ENCODE measurements at places on chromosomes 13 and 19. TPM values are rescaled to one million over a fixed set of nuclear protein-coding genes. Genes with fewer than 3 reads are reported as not detected.
A peak's percentile ranks its signal among the peaks of the same experiment; 100 is the strongest.

FAM216B gene
- total RNA-seq = not detected

PSG6 gene
- not detected for total RNA-seq

PPAN gene
- total RNA-seq = 51.0 TPM

DNA sequence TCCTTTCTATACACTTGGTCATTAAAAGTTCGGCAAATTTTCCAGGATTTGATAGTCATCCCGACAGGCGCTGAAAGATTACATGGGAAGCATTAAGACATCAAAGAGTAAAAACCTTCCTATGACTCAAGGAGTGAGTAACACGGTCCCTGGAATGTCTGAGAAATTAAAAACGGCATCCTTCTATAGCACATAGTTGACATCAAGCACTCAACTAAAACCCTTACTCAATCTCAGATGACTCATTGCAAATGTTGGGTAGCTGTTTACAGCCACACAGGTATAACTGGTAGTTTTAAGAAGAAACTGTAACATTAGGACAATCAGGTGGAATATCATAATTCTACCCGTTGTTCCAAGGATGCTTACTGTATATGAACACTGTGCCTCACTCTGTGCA lies 6.4 kb upstream of the LGALS13 start:
- no peak overlapping the region for H3K4me3 ChIP-seq
- no peaks in the 10 kb centered on the region for H3K36me3 ChIP-seq
- H3K27me3 ChIP-seq = no peaks in the 10 kb centered on the region
- no peaks in the 10 kb centered on the region for H3K4me1 ChIP-seq

DNA sequence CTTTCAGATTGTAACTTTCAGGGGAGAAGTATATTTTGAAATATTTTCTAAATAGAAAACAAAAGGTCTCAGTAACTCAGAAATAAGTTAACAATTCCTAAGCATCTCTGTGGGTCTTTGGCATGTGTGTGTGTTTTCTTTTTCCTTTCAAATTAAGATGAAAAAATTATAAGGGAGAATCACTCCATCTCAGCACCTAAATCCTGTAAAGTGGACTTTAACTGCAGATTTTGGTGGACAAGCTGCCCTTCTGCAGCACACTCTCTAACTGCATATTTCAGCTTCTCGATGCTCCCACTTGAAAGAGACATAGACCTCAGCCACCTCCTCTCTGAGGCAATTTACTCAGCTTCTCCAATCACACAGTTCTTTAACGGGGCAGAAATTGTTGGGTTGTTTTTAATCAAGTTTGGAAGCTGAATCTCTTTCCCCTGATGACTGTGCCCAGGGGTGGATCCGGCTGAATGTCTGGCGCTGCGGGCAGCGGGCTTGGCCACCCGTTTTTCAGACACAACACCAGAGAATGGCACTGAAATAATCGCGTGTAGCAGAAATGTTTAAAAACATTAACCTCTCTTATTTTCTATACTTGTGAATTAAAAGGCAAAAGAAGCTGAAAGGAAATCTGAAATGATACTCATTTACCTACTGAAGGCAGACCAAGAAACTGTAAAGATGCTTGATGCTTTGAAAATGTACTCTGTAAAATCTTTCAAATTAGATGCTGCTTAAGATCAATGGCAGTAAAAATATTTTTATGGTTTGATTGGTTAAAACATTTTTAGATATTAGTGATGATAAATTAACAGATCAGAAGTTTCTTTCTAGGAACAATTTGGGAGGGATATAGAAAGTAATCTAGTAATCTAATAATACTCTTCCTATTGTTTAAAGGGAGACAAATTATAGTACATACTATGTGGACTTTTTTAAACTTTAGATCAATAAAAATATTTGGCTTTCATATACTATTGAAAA lies 12.4 kb downstream of the ZIC2 start:
- no peak overlapping the region for H3K27ac ChIP-seq
- H3K4me1 ChIP-seq = no peaks in the 10 kb centered on the region
- H3K4me3 ChIP-seq = no peak overlapping the region
- peaks cover 100% of the 10 kb centered on the region for H3K27me3 ChIP-seq
- no peak for DNase-seq
- no peaks in the 10 kb centered on the region for H3K36me3 ChIP-seq

DNA sequence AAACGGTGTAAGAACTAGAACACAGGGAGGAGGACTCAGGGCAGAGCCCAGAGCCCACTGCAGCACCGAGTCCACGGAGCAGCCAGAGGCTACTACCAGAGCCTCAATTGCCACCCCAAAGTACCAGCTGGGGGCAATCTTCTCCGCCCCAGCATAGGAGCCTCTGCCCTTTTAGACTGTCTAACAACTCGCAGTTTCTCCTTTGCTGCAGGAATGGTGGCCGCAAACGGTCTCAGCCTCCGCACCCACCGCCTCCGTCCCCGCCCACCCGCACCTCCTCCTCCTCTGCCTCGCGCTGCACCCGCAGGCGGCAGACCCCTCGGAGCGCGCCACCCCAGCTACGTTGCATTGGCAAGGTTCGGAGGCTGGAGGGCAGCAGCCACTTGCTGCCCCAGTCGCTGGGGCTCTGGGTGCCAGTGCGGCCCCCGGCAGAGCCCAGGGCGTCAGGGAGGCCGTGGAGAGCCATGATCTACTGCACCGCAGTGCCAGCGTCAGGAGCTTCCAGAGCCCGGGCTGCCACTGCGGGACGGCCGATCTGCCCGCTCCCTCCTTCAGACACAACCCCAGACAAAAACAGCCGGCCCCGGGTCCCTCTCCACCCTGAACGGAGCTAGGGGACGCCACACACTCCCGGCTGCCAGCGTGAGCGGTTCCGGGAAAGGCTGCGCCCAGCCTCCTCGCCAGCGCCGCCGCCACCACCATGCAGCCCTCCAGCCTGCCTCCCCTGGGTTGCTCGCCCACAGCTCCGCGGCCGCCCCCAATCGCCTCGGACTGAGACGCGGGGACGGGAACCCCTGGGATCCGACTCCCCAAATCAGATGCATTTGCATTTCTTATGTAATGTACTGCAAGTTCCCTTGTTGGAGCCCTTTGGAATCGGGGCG lies 1.8 kb downstream of the FGF14 start:
- peaks cover 4% of the 10 kb centered on the region for H3K4me1 ChIP-seq
- H3K36me3 ChIP-seq = no peaks in the 10 kb centered on the region
- no peak overlapping the region for H3K27ac ChIP-seq
- no peak for DNase-seq
- peak overlapping the region; percentile 22 for H3K4me3 ChIP-seq

GRCh38 chr19:29610574-29611271 lies 4.6 kb downstream of the POP4 start:
- H3K27ac ChIP-seq = no peak overlapping the region
- peaks cover 5% of the 10 kb centered on the region for H3K4me1 ChIP-seq
- peak; percentile 81 for DNase-seq
- peaks cover 17% of the 10 kb centered on the region for H3K36me3 ChIP-seq

DNA sequence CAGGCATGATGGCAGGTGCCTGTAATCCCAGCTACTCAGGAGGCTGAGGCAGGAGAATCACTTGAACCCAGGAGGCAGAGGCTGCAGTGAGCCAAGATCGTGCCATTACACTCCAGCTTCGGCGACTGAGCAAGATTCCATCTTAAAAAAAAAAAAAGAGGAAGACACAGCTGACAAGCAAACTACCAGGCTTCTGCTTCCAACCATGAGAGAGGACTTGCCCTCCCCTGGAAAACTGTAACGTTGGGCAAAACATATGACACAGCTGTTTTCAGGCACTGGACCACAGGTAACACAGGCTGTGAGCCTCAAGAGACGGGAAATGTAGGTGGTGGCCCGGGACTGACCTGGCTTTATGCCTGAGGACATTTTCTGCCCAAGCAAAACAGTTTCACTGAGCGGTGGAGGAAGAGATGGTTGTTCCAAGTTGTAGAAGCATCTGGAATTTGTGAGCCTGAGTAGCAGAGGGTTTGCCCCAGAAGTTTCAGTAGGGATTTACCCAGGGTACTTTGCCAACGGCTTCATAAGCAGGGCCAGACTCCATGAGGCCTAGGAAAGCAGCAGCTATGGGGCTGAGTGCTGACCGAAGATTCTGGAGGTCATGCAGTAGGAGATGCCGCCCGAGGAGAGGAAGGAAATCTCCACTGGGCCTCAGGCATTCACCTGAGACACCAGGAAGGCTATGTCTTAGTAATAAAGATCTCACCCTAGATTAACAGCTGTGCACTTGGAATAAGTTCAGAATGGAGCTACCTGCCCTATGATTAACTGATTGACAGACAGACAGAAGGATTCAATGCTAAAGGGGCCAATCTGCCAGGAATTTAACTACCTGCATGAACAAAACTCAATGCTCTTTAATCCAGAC lies 88.0 kb downstream of the ABCC4 start:
- H3K4me3 ChIP-seq = no peak overlapping the region
- H3K36me3 ChIP-seq = no peaks in the 10 kb centered on the region
- no peaks in the 10 kb centered on the region for H3K4me1 ChIP-seq
- H3K27me3 ChIP-seq = no peaks in the 10 kb centered on the region
- no peak for DNase-seq
- no peak overlapping the region for H3K27ac ChIP-seq

GRCh38 chr19:49677231-49677900 lies at the start of gene PRMT1:
TSS of gene PRMT1 (plus strand) at chr19:49677271. CDS start at chr19:49677281, 10 bp downstream.
- peaks cover 10% of the 10 kb centered on the region for H3K4me1 ChIP-seq
- H3K27me3 ChIP-seq = no peaks in the 10 kb centered on the region
- H3K4me3 ChIP-seq = peak within 1 kb of the TSS; percentile 95
- peak; percentile 65 for DNase-seq
- peak within 1 kb of the TSS; percentile 100 for H3K27ac ChIP-seq

DNA sequence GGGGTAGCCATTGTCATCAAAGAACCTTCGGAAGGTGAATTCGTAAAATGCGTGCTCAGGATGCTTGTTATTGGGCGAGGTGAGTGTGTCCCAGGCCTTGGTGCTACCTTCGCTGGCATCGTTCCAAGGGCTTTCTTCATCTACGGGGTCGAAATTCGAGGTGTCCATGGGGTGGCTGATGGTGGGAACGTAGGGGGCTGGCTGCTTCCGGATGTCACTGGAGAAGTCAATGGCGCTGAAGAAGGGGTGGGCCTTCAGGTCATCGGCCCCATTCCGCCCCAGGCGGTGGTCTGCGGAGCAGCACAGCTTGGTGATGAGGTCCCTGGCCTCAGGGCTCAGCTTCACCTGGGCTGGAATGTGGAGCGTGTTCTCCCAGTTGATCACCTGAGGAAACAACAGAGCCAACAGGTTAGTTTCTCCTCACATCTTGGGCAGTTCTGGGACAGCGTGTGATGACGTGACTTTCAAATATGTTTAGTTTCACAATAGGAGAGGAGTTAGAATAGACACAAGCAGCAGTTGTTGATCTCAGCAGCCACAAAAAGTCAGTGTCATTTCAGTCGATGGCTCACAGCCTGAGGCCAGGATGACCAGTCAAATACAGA lies 72.5 kb upstream of the XPO4 start:
- no peaks in the 10 kb centered on the region for H3K27me3 ChIP-seq
- no peak for DNase-seq
- no peak overlapping the region for H3K27ac ChIP-seq

GRCh38 chr19:2869618-2870017 lies 2.5 kb downstream of the ZNF556 start:
- H3K4me3 ChIP-seq = no peak overlapping the region
- no peaks in the 10 kb centered on the region for H3K36me3 ChIP-seq
- no peaks in the 10 kb centered on the region for H3K4me1 ChIP-seq
- H3K27ac ChIP-seq = no peak overlapping the region
- no peaks in the 10 kb centered on the region for H3K27me3 ChIP-seq

DNA sequence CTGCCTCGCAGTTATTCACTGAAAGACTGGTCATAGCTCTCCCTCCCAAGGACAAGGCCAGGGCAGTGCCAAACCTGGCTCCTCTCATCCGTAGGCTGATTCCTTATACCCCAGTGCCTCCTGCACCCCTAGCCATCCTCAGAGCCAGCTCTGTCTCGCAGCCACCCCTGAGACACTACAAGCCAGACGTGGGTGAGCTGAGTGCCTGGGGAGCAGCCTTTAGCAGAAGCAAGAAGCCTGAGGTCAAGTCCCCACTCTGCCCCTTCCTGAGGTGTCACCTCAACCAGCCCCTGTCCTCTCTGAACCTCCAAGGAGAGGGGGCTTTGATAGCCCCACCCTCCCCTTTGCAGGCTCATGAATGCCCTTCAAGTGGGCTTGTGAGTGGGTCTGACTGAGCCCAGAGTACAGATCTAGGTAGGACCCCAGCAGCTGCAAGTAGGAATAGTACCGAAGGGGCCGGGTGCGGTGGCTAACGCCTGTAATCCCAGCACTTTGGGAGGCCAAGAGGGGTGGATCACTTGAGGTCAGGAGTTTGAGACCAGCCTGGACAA lies 14.8 kb upstream of the AKAP8L start:
- H3K36me3 ChIP-seq = peaks cover 4% of the 10 kb centered on the region
- peaks cover 7% of the 10 kb centered on the region for H3K4me1 ChIP-seq
- no peak for DNase-seq
- no peaks in the 10 kb centered on the region for H3K27me3 ChIP-seq
- H3K27ac ChIP-seq = peak overlapping the region; percentile 81
- peak overlapping the region; percentile 79 for H3K4me3 ChIP-seq

- no peaks in the 10 kb centered on the region for H3K4me1 ChIP-seq
- H3K27ac ChIP-seq = no peak overlapping the region
- H3K27me3 ChIP-seq = no peaks in the 10 kb centered on the region
- peak; percentile 10 for DNase-seq
- no peaks in the 10 kb centered on the region for H3K36me3 ChIP-seq
- no peak overlapping the region for H3K4me3 ChIP-seq
Measured at GRCh38 chr19:23817519-23817918, 58.8 kb upstream of the ZNF681 start.

GRCh38 chr13:45055902-45056648 lies 64.2 kb upstream of the GTF2F2 start:
- H3K36me3 ChIP-seq = no peaks in the 10 kb centered on the region
- no peaks in the 10 kb centered on the region for H3K27me3 ChIP-seq
- peak; percentile 71 for DNase-seq
- no peaks in the 10 kb centered on the region for H3K4me1 ChIP-seq

GRCh38 chr19:13985771-13986347 lies 20.3 kb downstream of the RFX1 start:
- H3K27me3 ChIP-seq = no peaks in the 10 kb centered on the region
- H3K36me3 ChIP-seq = no peaks in the 10 kb centered on the region
- peaks cover 13% of the 10 kb centered on the region for H3K4me1 ChIP-seq
- no peak for DNase-seq
- H3K27ac ChIP-seq = no peak overlapping the region

Measured in cardiac muscle cell (in vitro differentiated cells and primary cell).